ENCODE measurements at places on chromosomes 4 and X.

- DNase-seq: no peak
These were observed 811.9 kb upstream of the PCDH7 start for GRCh38 chr4:29908276-29908675.

DNA sequence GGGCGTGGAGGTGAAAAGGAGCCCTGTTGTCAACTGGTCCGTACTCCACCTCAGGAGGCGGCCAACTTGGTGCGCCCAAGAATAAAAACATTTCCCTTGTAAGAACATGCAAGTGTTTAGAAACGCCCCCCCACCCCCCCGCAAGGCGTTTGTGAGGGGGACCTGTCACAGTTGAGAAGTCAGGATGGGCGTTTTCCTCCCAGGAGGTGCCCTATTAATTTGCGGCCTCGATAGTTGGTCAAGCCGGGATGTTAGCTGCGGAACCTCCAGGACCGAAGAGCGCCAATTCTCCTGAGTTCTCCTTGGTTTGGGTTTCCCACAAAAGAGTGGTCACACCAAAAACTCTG is 651 bp upstream of the SAP30 start:
- DNase-seq: peak; percentile 29

- DNase-seq: no peak
These were observed 186.1 kb upstream of the CASK start for GRCh38 chrX:42109428-42109827.

GRCh38 chrX:5936438-5936837 is 292.2 kb downstream of the NLGN4X start:
- no peak for DNase-seq

GRCh38 chr4:80448056-80448455 is 112.5 kb downstream of the CFAP299 start:
- no peak for DNase-seq

DNA sequence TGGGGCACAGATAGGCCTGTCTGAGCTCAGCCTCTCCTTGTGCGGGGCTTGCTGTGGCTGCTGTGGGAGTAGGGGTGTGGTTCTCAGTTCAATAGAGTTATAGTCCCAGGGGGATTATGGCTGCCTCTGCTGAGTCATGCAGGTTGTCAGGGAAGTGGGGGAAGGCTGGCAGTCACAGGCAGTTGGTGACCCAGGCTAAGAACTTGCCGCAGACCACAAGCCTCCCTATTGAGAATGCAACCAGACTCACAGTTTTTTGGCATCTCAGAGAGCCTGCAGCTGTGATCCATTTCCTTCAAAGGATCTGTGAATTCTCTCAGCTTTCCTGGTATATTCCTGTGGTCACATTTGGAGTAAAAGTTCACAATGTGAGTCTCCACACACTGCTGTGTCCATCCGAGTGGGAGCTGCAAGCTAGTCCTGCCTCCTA is 364.9 kb downstream of the ZNF674 start:
- DNase-seq: no peak

- DNase-seq: no peak
These were observed 69.2 kb downstream of the PTCHD1 start for GRCh38 chrX:23403849-23404248.

DNA sequence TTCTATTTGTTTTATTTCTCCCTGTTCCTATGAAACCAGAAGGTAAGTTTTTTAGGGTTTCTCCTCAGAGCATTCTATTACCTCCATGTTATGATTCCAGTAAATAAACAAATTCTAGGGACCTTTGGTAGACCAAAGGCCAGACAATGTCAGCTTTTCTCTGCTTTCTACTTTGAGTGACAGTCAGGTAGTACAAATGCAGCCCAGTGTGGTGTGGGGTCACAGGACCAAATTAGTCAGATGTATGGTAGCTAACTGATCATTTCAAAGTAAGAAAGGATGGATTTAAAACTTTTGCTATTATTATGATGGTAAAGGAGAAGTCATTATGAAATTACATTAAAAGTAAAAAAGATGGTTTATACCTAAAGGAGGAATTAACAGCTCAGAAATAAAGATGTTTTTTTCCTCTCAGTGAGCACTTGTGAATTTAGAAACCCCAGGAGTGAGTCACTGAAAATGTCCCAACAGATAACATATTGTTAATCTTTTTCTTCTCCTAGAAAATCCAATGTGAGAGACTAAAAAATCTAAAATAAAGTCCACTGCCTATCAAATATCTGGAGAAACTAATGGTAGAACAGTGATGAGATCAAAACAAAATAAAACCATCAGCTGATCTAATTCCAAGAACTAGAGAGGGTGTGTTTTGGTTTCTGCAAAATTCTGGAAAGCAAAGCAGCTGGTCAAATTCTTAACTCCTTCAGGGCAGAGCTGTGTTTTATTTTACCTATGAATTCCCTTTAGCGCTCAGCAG is 16.6 kb upstream of the KLHL2 start:
- no peak for DNase-seq

All from GM20000 (cell line).